ENCODE measurements at places on chromosomes 16 and 17.

- no peaks in the 10 kb centered on the region for H3K27me3 ChIP-seq
- H3K36me3 ChIP-seq: peaks cover 7% of the 10 kb centered on the region
- H3K27ac ChIP-seq: peak overlapping the region; percentile 82
- peak overlapping the region; percentile 90 for H3K4me3 ChIP-seq
- DNase-seq: no peak
Measured at GRCh38 chr17:81239714-81240555, 817 bp downstream of the NDUFAF8 start.

GRCh38 chr16:68351991-68352431 is 41.2 kb downstream of the PRMT7 start:
- no peak overlapping the region for H3K27ac ChIP-seq
- peaks cover 8% of the 10 kb centered on the region for H3K4me1 ChIP-seq
- H3K27me3 ChIP-seq: no peaks in the 10 kb centered on the region
- peaks cover 96% of the 10 kb centered on the region for H3K36me3 ChIP-seq

DNA sequence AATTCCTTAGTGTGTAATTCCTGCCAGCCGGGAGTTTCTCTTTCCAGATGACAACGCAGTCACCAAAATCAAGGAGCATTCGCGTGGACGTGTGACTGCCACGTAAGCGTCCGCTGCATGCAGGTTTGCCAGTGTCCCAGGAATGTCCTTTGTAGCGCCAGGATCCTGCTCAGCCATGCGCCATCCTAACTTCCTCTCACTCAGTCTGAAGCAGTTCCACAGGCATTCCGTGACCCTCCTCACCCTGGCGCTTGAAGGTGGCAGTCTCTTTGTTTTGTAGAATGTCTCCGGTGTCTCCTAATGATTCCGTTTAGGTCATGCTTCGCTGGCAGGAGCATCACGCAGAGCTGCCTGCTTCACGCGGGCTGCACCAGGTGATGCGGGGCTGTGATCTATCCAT is 88.6 kb downstream of the RPTOR start:
- H3K4me1 ChIP-seq: peaks cover 4% of the 10 kb centered on the region
- no peaks in the 10 kb centered on the region for H3K36me3 ChIP-seq
- H3K27me3 ChIP-seq: no peaks in the 10 kb centered on the region
- DNase-seq: no peak

- no peak overlapping the region for H3K27ac ChIP-seq
- peaks cover 4% of the 10 kb centered on the region for H3K4me1 ChIP-seq
- H3K27me3 ChIP-seq: no peaks in the 10 kb centered on the region
- H3K4me3 ChIP-seq: no peak overlapping the region
Measured at GRCh38 chr16:79473456-79473855, 127.1 kb downstream of the MAF start.

GRCh38 chr17:17050346-17051345 is 8.4 kb downstream of the MPRIP start:
- DNase-seq: no peak
- H3K27me3 ChIP-seq: no peaks in the 10 kb centered on the region
- H3K4me3 ChIP-seq: no peak overlapping the region
- no peaks in the 10 kb centered on the region for H3K36me3 ChIP-seq
- peak overlapping the region; percentile 7 for H3K27ac ChIP-seq

- H3K4me1 ChIP-seq: no peaks in the 10 kb centered on the region
- H3K4me3 ChIP-seq: no peak overlapping the region
- H3K36me3 ChIP-seq: no peaks in the 10 kb centered on the region
- no peaks in the 10 kb centered on the region for H3K27me3 ChIP-seq
- no peak overlapping the region for H3K27ac ChIP-seq
Measured at GRCh38 chr17:43891851-43892646, 15.3 kb downstream of the MPP2 start.

- DNase-seq: no peak
- no peak overlapping the region for H3K27ac ChIP-seq
- no peaks in the 10 kb centered on the region for H3K36me3 ChIP-seq
- H3K4me1 ChIP-seq: peaks cover 11% of the 10 kb centered on the region
- no peak overlapping the region for H3K4me3 ChIP-seq
- peaks cover 8% of the 10 kb centered on the region for H3K27me3 ChIP-seq
Measured at GRCh38 chr17:41464682-41465081, 2.5 kb downstream of the KRT32 start.

- DNase-seq: no peak
- peaks cover 40% of the 10 kb centered on the region for H3K36me3 ChIP-seq
- H3K4me1 ChIP-seq: peaks cover 34% of the 10 kb centered on the region
- H3K27me3 ChIP-seq: no peaks in the 10 kb centered on the region
- no peak overlapping the region for H3K4me3 ChIP-seq
Measured at GRCh38 chr17:38740806-38741205, 7.3 kb downstream of the PCGF2 start.

- H3K4me1 ChIP-seq: no peaks in the 10 kb centered on the region
- DNase-seq: no peak
- H3K4me3 ChIP-seq: no peak overlapping the region
- no peaks in the 10 kb centered on the region for H3K36me3 ChIP-seq
- no peaks in the 10 kb centered on the region for H3K27me3 ChIP-seq
- H3K27ac ChIP-seq: no peak overlapping the region
Measured at GRCh38 chr17:52710363-52710901, 551.9 kb upstream of the CA10 start.

DNA sequence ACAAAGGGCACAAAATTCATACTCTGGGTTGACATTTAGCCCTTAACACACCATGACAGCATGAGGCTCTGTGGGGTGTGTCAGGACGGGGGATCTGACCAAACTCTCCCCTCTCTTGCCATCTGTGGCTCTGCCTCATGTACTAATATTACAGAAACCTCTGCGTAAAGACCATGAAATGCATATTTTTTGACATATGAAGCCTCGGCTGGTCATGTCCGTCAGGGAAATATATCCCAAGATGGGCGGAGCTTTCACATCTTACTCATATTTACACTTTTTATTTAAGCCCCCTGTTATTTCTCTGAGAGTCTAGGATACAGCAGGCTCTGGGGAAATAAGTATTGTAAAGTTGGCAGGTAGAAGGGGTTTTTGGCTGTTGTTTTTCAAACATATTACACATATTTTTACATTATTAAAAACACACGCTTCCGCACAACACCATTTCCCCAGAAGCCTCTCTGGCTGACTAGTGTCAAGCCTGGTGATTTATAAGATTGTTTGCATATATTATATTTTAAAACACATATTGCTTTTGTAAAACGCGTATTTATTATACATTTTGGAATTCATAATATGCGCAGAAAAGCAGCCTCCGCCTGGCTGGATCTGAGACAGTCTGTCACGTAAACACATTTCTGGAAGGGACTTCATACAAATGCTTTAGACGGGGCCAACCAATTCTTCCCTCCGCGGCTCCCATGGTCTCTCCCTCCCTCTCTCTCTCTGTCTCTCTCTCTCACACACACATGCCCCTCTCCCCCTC is 237.7 kb upstream of the ZFHX3 start:
- no peak overlapping the region for H3K27ac ChIP-seq
- no peaks in the 10 kb centered on the region for H3K4me1 ChIP-seq
- no peak overlapping the region for H3K4me3 ChIP-seq
- peaks cover 19% of the 10 kb centered on the region for H3K27me3 ChIP-seq

GRCh38 chr16:31471875-31472708 is at the start of gene TGFB1I1:
TGFB1I1 (plus strand) TSS chr16:31472152; CDS start chr16:31472189, 37 bp downstream.
- H3K4me3 ChIP-seq: peak within 1 kb of the TSS; percentile 67
- H3K27ac ChIP-seq: peak within 1 kb of the TSS; percentile 89
- no peak for DNase-seq
- H3K27me3 ChIP-seq: no peaks in the 10 kb centered on the region
- H3K4me1 ChIP-seq: peaks cover 52% of the 10 kb centered on the region
- peaks cover 32% of the 10 kb centered on the region for H3K36me3 ChIP-seq

DNA sequence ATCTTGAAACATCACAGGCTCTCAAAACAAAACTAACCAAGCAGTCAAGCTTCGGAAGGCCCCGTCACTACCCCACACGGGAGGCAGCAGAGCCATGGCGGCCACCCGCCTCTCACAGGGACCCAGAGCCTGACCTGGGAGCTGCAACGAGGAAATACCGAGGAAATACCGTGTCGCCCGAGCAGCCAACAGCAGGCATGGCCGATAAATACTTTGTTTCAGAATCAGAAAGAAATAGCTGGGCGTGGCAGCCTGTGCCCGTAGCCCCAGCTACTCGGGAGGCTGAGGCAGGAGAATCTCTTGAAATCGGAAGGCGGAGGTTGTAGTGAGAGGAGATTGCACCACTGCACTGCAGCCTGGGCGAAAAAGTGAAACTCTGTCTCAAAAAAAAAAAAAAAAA is 6.9 kb downstream of the LMF1 start:
- peak; percentile 67 for DNase-seq
- no peaks in the 10 kb centered on the region for H3K27me3 ChIP-seq
- no peaks in the 10 kb centered on the region for H3K36me3 ChIP-seq
- H3K27ac ChIP-seq: no peak overlapping the region

DNA sequence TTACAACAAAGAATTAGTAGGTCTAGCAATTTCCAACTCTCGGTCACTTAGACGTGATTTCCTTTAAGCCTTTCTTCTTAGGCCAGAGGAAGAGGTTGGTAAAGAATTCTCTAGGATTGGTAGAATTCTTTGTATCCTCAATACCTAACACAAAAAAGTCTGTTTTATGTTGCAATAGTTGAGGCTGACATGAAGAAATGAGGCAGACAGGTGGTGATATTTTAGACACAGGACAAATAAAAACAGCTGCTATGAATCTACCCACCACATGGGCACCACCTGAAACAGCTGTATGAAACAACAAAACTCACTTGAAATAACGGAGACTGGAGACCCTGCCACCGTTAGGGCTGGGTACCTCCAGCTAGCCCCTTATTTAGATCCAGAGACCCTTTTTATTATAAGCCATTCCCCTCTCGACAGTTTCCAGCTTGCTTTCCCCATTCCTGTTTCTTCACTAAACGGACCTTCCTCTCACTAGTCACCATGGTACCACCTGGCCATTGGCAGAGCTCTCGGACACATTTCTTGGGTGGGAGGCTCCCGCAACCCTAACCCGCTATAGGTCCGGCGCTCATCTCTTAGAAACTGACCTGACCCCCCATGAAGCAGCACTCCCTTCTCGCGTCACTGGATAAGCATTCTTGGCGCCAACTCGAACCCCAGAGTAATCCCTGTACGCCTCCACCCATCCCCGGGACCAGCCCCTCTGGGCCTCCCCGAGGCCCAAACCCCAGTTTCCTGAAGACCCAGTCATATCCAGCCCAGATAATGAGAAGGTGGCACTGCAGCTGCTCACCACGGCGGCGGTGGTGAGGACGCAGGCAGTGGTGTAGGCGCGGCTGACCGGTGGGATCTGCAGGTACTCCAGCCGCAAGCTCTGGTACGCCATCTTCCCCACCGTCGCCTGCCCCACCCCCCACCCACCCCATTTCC is at the start of gene DERL2:
DERL2 (minus strand) TSS at position 909 of the 936 bp plus-strand sequence; CDS start at position 892, 17 bp downstream.
- H3K27ac ChIP-seq: peak within 1 kb of the TSS; percentile 98
- peaks cover 26% of the 10 kb centered on the region for H3K4me1 ChIP-seq
- peaks cover 32% of the 10 kb centered on the region for H3K36me3 ChIP-seq
- DNase-seq: no peak
- no peaks in the 10 kb centered on the region for H3K27me3 ChIP-seq

DNA sequence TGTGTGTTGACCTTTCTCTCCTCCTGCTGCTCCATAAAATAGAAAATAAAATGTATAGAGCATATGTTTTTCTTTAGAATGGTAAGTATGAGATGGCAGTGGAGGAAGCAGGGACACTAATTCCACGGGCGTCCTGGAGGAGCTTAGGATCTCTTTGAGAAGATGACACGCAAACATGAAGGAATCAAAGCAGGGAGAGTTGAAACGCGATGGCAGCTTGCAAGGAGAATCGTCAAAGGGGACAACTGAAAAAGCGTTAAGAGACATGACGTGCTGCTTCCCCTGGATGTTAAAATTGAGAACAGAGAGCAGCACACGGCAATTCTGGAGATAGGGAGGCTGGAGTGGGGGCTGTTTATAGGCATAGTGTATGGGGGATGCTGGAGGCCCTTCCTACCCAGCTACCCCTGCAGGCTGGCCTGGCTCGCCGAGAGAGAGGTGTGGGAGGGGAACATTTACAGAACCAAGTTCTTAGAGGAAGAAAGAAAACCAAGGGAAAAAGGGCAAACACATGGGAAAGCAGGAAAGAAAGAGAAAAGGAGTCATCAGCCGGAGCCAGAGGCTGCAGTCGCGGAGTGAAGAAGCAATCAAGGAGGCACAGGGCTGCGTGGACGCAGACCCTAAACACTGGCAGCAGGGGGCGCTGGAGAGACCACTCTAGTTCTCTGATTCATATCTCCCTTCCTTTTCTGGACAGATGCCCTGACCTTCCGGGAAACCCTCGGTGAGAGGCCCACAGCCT is 55.8 kb downstream of the MYH13 start:
- H3K36me3 ChIP-seq: no peaks in the 10 kb centered on the region
- H3K4me3 ChIP-seq: no peak overlapping the region
- no peaks in the 10 kb centered on the region for H3K27me3 ChIP-seq
- DNase-seq: no peak
- H3K4me1 ChIP-seq: peaks cover 5% of the 10 kb centered on the region
- no peak overlapping the region for H3K27ac ChIP-seq

DNA sequence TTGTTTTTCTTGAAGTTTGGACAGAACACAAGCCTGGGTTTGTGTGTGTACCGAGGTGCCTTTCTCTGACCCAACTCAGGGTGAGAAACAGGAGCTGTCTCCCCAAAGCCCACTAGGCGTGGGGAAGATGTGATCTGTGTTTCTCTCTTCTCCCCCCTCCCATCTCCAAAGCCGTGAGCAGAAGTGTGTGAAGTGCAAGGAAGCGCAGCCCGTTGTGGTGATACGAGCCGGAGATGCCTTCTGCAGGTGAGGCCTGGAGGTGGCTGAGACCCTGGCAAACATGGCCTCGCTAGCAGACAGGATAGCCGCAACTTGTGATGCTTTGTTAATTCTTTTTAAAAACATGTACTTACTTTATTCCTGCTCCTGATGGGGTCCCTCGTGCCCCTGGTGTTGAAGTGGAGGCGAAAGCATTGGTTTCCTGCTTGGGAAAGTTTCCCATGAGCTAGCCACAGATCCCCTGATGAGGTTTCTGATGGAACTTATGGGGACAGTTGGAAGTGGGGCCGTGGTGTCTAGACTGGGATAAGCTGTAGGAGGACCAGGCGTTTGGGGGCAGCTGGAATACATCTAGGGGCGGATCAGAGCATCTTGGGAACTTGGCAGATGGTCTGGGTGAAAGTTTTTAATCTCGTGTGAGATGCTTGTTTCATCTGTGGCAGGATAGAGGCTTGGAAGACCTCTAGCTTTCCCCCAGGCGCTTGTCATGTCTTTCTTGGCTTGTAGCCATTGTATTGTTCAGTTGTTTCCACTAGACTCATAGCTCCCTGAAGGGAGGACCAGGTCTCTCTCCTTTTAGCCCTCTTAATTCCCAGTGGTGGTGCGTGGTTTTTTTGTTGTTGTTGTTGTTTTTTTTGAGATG is 893 bp downstream of the CTU2 start:
- H3K27me3 ChIP-seq: no peaks in the 10 kb centered on the region
- peaks cover 5% of the 10 kb centered on the region for H3K36me3 ChIP-seq
- H3K27ac ChIP-seq: peak overlapping the region; percentile 89

GRCh38 chr17:28634206-28634865 is 10.6 kb downstream of the BLTP2 start:
- no peaks in the 10 kb centered on the region for H3K27me3 ChIP-seq
- no peak for DNase-seq
- H3K36me3 ChIP-seq: peaks cover 100% of the 10 kb centered on the region
- H3K27ac ChIP-seq: no peak overlapping the region
